ENCODE measurements at places on chromosomes 11 and 22.

GRCh38 chr11:65545853-65546216 is 12.3 kb downstream of the LTBP3 start:
- no peak for DNase-seq

DNA sequence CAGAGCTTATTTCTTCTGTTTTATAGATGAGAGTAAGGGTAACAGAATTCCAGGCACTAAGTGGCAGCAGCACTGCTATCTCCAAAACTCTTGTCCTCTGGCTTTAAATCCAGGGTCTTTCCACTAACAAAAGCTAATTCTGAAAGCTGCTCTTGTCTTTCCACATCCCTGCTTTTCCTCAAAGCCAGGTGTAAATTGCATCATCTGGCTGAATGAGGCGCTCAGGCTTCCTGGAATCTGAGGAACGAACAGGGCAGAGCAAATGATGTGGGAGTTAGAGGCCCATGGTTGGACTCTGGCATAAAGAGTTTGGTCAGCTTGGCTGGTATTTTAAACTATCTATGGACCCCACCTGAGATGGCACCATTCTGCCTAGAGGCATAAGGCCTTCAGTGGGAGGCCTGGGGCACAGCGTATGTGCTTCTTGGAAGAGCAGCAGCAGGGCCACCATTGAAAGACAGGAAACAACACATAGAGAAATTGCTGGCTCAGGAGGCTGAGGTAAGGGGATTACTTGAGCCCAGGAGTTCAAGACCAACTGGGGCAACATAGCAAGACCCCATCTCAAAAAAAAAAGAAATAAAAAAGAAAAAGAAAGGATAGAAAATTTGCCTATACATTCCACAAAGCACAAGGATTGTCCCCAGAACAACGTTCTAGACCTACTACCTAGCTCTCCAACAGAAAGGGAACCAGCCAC is 1.9 kb downstream of the KCNJ5 start:
- DNase-seq: no peak

GRCh38 chr22:41343300-41343699 is 38.4 kb upstream of the TEF start:
- DNase-seq: no peak

- no peak for DNase-seq
Measured at GRCh38 chr11:12496181-12497025, 119.0 kb downstream of the PARVA start.

- no peak for DNase-seq
Measured at GRCh38 chr11:47914743-47915142, 65.6 kb upstream of the PTPRJ start.

- DNase-seq: no peak
Measured at GRCh38 chr11:86211619-86212018, 32.9 kb upstream of the EED start.

DNA sequence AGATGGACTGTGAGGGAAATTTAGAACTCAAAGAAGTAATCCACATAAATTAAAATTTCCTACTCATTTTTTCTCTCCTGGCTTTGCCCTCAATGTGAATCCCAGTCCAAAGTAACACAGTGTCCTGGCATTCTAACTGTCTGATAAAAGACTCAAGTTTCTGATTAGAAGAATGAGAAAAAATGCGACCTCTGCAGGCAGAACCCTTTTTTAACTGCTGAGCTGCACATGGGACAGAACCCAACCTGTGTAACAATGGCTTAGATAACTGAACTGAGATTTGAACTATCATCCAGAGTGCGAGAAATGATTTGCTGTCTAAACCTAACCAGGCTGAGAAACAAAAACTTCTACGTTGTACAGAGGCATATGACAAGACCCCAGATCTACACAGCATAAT is 385.6 kb upstream of the LRRC4C start:
- no peak for DNase-seq

DNA sequence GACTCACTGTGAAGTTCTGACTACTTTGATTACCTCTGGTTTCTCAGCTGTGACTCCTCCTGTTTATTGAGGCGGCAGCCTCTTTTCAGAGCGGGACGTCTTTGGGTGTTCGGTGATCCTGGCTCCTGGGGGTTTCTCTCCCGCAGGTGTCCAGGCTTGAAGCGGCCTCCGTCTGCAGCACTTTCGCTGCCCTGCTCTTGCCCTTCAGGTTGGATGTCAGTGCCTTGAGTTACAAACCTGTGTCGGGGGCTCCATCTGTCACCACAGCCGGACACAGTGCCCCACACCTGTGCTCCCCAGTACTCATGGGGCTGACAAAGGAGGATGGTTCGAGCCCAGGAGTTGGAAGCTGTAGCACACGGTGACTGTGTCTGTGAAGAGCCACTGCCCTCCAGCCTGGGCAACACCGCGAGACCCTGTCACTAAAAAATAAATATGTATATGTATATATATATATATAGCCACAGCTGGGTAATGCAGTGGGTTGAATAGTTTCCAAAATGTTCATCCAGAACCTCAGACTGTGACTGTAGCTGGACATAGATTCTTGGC is 104.1 kb downstream of the BRD1 start:
- DNase-seq: no peak

DNA sequence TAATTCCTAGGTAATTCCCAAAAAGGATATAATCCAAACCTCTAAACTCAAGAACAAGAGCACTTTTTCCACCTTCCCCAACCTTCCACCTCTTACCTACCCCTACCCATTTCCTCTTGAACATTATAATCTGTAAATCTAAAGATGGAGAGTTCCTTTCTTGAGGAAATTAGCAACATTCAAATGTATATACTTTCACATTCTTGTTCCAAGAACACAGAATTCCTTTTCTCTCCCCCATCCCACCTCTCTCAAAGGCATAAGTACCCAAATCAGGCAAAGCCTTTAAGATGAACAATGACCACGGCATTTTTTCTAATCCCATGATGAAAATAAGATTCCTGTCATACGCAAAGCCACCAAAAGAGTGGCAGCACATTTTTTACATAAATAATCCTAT is 18.3 kb downstream of the RRAS2 start:
- DNase-seq: no peak

DNA sequence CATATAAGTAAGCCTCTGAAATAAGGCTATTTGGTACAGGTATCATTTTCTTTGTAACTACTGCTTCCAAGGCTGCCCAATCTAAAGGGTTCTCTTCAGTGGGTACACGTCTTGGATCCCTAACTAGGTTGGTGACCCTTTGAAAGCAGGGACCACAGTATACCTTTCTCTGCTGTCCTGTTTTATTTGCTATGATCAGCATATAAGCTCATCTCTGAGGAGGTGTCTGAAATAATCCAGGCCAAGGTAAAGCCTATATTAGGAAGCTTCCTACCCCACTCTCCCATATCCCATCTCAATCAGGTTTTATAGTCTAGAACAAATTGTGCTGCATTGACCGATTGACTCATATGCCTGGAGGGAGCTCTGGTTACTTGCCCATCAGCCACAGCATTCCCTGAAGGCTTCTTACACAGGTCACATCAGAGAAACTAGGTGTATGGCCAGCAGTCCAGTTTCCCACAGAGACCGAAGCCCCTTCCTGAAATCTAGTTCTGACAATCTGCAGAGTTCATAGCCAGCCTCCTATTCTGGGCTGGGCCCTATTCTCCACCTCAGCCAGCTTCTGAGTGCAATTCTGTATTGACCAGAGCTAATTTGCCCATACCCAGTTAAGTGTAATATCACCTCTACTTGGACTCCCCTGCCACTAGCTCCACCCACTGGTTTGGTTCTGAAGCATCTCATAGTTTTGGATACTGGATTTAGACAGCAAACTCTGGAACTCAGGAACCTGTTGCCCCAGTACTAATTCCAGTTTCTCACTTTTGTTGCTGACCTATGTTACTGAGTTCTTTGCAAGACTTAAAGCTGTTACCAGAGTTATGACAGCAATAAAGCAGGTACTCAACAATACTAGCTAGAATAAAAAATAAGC is 62.1 kb upstream of the ARHGAP20 start:
- no peak for DNase-seq

- no peak for DNase-seq
Measured at GRCh38 chr22:39901565-39902146, 772 bp downstream of the GRAP2 start.

- no peak for DNase-seq
Measured at GRCh38 chr11:111155021-111155420, 90.5 kb upstream of the POU2AF2 start.

- DNase-seq: no peak
Measured at GRCh38 chr22:31613286-31613903, 48.6 kb downstream of the PISD start.

DNA sequence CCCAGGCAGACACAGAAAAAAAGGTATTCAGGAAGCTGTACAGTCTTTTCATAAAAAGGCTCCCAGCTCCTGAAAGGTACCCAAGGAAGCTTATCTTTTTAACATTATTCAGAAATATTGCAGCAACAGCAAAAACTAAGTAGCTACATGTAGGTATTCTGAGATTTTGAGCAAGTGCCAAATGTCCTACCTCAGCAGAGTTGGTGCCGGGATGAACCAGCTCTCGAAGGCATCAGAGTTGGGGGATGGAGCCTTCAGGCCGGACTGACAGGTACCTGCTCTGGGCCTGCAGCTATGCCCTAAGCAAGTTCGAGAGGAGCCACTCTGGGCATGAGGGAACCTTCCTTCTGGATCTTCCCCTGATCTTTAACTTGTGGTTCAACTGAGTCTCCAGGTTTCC is 77.1 kb upstream of the TTC12 start:
- no peak for DNase-seq

DNA sequence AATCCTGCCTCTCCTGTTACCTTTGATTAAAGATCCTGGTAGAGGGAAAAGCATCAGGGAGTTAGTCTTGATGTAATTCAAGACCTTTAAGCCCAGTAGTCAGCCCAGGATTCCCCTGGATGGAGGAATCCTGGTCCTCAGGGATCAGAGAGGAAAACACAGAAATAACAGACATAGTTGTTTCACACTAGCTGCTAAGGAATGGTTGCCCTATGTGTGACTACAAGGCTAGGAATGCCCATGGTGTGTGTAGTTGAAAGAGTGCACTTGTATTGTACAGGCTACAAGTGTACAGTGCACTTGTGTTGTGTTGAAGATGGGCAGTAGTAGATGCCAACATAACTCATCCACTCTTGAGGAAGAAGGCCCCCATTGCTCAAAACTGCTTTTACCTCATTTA is 226.8 kb downstream of the AASDHPPT start:
- DNase-seq: no peak

DNA sequence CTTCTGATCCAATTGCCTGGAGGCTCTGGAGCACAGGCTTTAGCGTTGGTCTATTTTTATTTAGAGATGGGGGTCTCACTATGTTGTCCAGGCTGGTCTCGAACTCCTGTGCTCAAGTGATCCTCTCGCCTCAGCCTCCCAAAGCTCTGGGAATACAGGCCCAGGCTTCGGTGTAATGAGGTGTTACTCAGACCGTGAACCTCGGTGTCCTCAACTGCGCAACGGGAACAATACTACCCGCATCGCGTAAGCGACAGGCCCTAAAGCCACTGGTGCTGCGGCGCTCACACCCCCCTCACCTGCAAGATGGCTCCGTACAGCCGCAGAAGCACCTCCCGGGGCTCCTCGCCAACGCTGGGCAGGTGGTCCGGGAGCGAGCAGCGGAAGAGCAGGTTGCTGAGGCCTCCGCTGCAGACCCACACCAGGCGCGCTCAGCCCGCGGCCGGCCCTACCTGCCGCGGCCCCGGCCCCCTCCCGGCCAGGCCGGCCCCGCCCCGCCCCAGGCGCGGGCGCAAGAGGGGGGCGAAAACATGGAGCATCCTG is 628 bp downstream of the CHKB start:
- DNase-seq: no peak

GRCh38 chr11:104653407-104653806 is 244.9 kb downstream of the CASP12 start:
- DNase-seq: no peak

DNA sequence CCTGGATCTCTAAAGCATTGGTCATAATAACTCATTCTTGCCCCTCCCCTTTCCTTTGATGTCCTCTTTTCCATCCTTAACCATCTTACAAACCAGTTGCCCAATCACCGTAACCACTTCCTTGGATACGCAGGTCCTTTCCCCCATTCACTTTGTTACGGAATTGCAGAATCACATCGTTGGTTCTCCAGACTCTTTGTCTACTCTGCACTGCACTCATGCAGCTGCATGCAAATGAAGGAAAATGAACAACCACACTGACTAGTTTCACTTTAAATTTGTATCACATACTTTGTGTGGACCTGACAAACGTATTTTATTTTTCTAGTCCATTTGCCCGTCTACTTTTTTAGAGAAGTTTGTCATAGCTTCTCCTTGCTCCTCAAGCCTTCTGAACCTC is 69.9 kb downstream of the SLC5A12 start:
- DNase-seq: no peak

DNA sequence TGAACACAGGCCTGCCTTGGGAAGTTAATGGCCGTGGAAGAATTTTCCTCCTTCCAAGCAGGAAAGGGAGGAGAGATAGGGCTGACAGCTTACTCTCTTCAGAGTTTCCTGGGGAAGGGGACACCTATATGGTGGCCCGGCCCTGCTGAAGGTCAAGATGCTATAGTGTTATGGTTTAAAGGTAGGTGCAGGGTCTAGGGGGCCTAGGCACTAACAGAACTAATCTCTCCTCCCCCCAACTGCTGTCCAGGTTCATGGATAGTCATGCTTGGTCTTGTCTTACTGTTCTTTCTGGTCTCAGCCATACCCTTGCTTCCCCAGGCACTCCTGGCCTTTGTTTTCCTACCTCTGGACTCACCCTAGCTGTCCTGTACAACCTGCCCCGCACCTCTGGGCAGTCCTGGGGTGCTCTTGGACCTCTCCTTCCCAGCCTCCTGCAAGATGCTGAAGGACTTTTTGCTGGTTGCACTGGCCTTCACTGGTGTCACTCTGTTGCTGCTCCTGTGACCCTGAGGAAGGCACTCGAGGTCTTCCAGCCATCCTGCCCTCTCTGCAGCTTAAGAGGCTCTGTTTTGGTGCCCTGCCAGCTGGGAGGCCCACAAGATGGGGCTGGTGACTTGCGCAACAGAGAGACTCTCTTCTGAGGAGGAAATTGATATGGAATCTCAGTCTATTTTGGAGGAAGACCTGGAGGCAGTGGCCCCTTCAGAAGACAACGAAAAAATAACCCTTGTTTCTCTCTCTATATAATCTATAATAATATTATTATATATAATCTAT is 17.9 kb downstream of the SEC14L3 start:
- no peak for DNase-seq

- DNase-seq: no peak
Measured at GRCh38 chr11:122879785-122880184, 2.8 kb upstream of the JHY start.

Measured in urinary bladder (tissue), 4 donors.